ENCODE measurements at places on chromosomes 5 and 9. TPM values are rescaled to one million over a fixed set of nuclear protein-coding genes. Genes with fewer than 3 reads are reported as not detected.

The EMB gene
- 34.0 TPM for total RNA-seq

DNA sequence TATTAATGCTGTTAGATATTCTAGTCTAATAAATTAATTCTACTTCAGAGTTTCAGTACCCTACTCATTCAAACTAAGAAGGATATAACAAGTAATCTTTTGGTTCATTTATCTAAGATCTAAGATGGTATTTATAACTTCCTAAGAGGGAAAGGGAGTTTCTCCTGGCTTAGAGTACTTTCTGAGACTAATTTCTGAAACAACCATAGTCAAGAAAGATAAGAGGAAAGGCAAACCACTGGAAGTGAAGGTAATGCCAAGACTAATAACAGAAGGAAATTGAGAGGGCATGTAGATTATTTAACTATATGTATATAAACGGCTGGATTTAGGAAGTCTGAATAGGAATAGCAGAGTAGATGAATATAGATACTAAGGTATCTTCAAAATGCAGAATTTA, 112.4 kb upstream of the ACOT12 start:
- no peak for DNase-seq

- DNase-seq = no peak
Measured at GRCh38 chr5:42898760-42899159, 87.1 kb upstream of the SELENOP start.

DNA sequence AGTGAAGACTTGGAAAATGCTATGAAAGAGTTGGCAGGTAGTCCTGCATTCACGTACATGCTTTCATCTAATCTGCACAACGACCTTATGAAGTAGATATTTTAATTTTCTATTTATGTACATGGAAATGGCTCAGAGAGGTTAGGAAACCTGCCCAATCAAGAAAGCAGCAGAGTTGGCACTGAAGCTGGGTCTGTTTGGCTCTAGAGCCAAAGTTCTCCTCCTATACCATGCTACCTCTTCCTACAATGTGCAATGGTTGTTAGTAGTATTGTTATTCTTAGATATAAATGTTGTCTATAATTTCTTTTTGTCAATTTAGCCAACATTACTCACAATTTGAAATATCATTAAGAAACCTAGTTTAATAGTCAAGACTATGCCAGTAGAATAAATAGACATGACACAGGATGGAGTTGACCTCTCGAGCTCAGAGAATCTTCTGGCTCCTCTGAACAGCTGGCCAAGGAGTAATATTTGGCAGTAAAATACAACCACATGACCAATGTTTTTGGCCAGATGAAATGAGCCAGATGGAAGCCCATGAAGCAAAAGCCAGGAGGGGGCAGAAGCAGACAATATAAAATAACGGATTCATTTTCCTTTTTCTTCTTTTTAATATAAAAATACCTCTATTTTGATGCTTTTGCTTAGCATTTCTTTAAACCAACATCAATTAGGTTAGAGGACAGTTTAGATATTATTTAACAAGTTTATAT, 542.3 kb downstream of the PDE4D start:
- DNase-seq = no peak

GRCh38 chr9:112939418-112939817, 48.7 kb upstream of the SLC46A2 start:
- DNase-seq = no peak

GRCh38 chr9:122642226-122642625, 15.2 kb downstream of the OR1B1 start:
- no peak for DNase-seq
